ENCODE measurements at places on chromosomes 4 and X.

- DNase-seq = no peak
These were observed 241.0 kb upstream of the ANKRD50 start for GRCh38 chr4:124953486-124953885.

DNA sequence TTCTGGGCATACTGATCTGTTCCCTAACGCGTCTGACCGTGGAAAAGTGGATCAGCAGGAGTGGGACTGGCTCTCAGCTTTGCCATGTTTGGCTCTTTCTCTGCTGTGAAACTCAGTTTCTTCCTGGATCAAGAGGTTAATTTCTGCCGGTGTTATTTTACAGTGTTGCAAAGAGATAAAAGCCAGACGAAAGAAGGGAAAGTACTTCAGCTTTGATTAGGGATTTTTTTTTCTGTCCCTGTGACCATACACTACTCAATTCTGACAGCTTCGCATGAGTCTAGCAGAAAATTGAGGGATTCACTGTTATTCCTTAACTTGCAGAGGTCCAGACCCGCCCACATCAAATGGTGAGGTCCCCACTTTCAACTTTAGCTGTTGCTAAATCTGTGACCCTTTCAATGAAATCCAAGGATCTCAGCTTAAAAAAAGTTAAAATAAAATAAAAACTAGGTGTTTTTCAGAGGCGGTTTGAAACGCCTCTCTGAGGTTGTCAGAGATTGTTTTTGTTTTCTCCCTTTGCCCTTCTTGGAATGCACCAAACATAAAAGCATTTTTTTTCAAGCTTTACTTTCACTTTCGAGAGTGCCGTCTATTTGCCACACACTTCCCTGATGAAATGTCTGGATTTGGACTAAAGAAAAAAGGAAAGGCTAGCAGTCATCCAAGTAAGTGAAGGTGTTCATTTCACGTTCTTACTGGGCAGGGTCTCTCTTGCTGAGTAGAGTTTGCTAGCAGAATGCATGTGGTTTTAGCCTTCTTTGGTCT lies at the start of gene TLR3:
Gene TLR3 (plus strand): TSS at position 576 of the 768 bp plus-strand sequence. CDS start 7,464 bp downstream, outside the sequence.
- no peak for DNase-seq

DNA sequence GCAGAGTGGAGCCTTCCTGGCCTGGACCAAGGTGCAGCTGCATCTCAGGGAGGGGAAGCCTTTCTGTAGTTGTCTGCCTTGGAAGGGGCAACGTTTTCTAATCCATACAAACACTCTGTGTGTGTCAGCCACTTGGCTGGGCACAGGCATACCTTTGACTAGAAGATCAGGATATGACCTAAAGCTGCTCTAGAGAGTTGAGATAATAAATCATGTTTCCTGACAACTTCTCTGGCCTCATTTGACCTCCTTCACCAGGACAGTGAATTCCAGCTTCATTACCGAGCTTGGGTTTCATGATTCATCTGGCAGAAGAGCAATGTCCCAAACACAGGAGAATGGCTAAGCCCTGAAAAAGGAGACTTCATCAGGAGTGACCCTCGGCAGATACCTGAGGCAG lies 89.6 kb upstream of the KIT start:
- DNase-seq = no peak

DNA sequence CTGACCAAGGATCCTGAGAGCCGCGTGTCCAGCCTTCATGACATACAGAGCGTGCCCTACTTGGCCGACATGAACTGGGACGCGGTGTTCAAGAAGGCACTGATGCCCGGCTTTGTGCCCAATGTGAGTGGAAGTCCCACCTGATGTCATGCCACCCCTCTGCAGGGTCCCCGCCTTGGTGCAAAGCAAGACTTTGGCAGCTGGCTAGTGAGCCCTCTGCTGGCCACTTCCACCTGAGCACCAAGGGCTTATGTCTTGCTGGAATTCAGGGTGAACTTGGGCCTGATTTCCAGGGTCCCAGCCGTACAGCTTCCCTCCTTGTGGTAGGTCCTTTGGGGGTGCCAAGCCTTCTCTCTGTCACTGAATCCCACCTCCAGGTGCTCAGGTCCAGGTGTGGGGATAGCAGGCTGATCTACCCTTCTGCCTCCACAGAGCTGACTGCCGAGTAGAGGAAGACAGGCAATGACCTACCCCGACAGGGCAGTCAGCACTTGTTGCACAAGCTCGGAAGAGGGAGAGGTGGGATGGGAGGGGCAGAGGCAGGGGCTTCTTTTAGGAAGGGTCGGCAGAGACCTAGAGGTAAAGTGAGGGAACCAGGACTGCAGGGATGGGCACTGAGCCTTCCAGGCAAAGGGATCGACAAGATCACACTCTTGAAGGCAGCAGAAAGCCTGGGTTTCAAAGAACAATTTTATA lies 248.1 kb downstream of the EVC2 start:
- no peak for DNase-seq

DNA sequence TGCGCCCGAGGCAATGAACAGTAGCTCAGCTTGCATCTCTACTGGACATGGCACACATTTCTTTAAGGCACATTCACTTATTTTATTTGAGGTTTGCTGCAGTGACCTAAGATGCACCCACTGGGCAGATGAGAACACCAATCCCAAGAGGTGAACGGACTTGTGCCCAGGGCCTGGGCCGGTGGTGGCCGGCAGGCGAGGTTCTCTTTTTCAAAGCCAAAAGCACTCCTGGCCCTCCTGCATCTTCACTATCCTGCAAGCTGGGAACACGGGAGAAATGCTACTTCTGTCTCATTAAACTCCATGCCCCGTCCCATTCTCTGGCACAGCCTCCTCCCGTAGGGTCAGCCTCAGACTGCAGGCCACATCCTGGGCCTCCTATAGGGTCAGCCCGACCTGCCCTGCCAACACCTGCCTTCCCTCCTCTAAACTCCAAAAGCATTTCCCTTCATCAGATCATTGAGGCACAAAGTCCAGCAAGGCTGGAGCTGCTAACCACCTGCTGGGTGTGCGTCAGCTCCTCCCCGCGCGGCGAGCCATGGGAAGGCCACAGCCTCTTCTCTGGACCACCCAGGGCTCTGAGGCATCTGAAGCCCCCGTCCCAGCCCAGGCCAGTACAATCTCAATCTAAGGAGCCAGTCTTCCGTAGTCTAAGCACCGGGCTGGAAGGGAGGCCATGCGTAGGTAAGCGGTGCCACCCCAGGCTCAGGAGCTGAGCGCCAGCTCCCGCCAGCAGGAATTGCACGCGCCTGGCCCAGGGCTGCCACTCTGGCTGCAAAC lies 166.1 kb downstream of the AFAP1 start:
- DNase-seq = no peak

DNA sequence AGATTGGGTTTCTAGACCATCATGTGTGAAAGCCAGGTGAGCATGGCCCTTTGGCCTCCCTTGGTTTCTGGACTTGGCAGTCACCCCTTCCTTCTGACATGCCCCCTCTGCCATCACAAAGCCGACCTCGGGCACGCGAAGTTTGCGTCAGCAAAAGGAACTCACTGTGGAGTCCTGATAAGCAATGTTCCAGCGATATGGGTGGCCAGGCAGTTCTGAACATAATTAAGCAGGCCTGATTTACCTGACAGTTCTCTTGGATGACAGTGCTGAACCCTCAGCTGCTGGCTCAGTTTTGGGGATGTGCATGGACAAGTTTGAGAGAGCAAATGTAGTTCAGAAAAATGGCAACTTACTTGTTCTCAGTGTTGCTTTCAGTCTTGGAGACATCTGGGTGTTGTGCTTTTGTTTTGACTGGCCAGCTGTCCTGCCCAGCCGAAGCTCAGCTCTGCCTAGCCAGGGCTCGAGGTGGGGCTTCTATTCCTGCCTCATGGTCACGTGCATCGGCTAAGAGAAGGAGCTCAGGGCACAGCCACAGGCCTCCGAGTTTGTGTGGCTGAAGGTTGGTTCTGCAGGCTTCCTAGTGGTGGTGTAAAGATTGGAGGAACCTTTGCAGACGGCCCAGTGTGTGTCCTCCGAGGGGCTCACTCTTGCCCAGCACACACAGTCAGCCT lies 78.3 kb downstream of the CLDN34 start:
- DNase-seq = no peak

GRCh38 chr4:151865312-151865711 lies 104.5 kb upstream of the GATB start:
- peak; percentile 85 for DNase-seq

- DNase-seq = no peak
These were observed 25.6 kb upstream of the MSMO1 start for GRCh38 chr4:165301833-165302232.

DNA sequence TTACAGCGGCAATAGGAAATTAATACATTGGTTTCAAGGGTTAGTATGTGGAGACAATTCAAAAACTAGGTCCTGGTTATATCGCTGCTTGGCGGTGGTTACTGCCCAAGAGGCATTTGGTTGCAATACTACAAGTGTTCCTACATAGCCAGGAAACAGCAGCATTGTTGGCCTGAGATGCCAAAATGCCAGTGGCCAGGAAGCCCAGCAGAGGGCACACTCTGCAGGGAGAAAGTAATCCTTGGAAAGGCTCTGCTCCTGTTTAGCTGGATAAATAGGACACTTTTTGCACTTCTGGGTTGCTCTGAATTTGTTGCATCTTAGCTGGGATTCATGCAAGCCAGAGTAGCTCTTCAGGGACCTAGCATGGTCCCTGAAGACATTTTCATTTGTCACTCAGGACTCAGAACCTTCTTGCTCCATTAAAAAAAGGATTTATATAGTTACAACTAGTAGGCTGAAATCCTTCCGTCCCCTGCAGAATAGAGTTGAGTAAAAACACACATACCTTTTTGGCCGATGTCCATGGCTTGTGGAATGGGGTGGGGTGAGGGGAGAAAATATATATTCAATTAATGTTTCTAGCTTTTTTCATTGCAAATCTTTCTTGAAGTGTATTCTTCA lies 8.1 kb upstream of the GPR119 start:
- peak; percentile 27 for DNase-seq

- DNase-seq = no peak
These were observed 256.0 kb upstream of the SFRP2 start for GRCh38 chr4:154044742-154045485.

GRCh38 chrX:106484233-106484632 lies 127.5 kb upstream of the RADX start:
- DNase-seq = no peak

DNA sequence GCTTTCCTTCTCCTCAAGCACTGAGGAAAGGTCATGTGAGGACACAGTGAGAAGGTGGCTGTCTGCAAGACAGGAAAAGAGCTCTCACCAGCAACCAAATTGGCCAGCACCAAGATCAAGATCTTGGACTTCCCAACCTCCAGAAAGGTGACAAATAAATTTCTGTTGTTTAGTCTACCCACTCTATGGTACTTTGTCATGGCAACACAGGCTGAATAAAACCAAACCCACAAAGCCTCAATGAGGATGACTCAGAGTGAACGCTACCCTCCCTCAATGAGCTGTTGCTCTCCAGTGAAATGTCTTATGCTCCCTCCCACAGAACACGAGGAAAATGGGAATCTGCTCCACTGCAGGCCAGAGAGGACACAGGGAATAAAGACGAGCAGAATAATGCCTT lies 244.1 kb downstream of the RAB28 start:
- DNase-seq = no peak

DNA sequence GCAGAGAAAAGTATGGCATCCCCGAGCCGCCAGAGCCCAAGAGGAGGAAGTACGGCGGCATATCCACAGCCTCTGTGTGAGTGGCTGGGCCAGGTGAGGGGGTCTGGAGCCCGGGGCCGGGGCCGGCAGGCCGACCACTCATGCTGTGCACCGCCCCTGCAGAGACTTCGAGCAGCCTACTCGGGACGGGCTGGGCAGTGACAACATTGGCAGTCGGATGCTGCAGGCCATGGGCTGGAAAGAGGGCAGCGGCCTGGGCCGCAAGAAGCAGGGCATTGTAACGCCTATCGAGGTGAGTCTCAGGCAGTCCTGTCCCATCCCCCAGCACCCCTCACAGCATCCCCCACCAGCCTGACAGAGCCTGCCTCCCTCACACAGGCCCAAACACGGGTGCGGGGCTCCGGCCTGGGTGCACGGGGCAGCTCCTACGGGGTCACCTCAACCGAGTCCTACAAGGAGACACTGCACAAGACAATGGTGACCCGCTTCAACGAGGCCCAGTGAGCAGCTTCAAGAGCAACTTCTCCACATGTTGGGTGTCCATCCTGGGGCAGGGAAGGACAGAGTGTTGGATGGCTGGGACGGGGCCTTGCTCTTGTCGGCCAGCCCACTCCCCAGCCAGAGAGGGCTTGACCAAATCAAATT lies 7.4 kb upstream of the UBA1 start:
- DNase-seq = no peak

- no peak for DNase-seq
These were observed 343.1 kb downstream of the MID1IP1 start for GRCh38 chrX:39144323-39144722.
